ENCODE measurements at places on chromosomes 6 and 20.

- peak; percentile 95 for DNase-seq
Observed at GRCh38 chr20:3744806-3745685, 12.6 kb downstream of the HSPA12B start.

DNA sequence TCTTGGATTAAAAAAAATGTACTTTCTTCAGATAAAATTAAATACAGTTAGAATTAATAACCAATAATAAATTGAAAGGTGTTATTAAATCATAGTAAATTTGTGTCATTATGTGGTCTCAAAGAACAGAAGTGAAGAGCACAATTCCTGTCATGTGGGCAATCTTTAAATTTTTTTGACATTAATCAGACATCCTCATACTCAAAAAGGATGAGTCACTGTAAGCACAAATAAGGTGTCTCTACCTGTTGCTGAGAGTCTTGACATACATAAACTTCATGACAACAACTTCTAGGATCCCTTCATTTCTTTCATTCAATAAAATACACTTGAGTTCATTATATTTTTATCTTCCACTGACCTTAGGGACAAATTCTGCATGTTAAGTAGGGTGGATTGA is 76.1 kb downstream of the SLC22A3 start:
- no peak for DNase-seq

GRCh38 chr6:133428295-133428694 is 187.1 kb downstream of the EYA4 start:
- no peak for DNase-seq

DNA sequence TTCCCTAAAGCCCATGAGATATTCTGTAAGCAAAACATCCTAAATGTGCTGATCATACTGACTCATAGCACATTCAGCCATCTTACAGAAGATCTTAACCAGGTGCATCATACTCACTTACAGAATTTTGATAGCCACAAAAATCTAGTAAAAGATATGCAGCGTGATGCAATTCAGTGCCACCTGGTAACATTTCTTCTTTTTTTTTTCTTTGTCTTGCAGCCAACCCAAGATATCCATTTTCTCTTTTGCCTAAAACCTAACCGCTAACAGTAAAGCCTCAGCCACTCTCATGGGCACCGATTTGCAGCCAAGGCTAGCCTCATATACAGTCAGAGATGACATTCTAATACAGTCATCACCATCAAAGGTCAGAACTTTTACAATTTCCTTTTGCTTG is 293.3 kb downstream of the HACE1 start:
- DNase-seq, result no peak

GRCh38 chr20:19047040-19047950 is 165.1 kb upstream of the SLC24A3 start:
- no peak for DNase-seq

GRCh38 chr6:136344420-136344819 is 54.8 kb upstream of the BCLAF1 start:
- no peak for DNase-seq

- DNase-seq, result no peak
Observed at GRCh38 chr6:139037490-139037889, 8.9 kb downstream of the ABRACL start.

GRCh38 chr20:47356526-47357295 is at the start of gene ZMYND8:
Gene ZMYND8 (minus strand): TSS chr20:47356699. CDS start chr20:47356670, 29 bp downstream.
- peak; percentile 86 for DNase-seq

- no peak for DNase-seq
Observed at GRCh38 chr20:2701671-2702081, 9.1 kb downstream of the EBF4 start.

DNA sequence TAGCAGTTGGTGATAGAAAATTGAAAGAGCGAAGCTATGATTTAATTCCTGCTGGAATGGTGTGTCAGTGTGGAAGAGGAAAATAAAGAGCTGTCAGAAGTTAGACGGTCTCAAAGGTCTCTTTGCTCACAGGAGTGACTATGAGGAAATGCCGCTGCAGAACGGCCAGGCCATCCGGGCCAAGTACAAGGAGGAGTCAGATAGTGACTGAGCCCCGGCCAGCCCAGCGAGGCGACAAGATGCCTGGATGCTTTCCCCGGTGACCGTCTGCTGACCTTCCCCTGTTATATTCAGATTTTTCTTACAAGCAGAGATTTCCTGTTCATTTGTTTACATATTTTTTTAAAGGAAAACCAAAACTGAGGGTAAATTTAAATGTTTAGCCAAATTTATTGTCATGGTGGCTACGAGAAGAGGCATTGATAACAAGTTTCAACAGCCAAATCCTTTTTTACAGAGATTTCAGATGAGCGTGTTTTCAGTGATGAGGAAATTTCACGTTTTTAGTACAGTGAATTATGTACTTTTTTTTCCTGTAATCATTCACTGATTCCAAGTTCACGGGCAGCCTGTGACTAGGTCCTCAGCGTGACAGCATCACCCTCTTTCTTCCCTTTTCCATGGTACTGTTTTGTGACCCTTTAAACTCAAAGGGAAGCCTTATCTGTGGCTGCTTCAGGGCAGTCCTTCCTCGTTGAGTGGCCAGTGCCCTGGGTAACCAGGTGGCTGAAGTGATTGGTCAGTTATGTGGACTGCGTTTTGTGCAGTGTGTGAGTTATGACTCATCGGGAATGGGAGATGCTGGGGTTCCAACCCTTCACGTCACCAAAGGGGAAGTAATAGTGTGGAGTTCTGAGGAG is 12.6 kb downstream of the DYNLT1 start:
- DNase-seq, result no peak

GRCh38 chr20:47150403-47151152 is 205.9 kb downstream of the ZMYND8 start:
- peak; percentile 91 for DNase-seq

GRCh38 chr6:10505529-10505928 is 15.6 kb upstream of the GCNT2 start:
- DNase-seq, result no peak

DNA sequence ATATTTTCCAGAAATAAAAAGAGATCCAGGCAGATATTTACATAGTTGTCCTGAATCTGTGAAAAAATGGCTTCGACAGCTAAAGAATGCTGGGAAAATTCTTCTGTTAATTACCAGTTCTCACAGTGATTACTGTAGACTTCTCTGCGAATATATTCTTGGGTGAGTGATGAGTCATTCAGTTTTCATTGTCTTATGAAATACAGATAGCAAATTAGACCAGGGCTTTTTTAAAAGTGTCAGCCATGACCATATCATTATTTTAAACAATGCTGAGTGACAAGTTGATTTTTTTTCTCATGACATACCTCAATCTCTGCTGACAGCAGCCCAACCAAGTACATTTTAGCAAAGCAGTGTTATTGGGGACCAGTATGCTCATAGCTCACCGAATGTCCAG is 32.8 kb downstream of the TSPYL4 start:
- DNase-seq, result no peak

GRCh38 chr20:46900086-46900485 is 5.4 kb downstream of the EYA2 start:
- DNase-seq, result no peak

DNA sequence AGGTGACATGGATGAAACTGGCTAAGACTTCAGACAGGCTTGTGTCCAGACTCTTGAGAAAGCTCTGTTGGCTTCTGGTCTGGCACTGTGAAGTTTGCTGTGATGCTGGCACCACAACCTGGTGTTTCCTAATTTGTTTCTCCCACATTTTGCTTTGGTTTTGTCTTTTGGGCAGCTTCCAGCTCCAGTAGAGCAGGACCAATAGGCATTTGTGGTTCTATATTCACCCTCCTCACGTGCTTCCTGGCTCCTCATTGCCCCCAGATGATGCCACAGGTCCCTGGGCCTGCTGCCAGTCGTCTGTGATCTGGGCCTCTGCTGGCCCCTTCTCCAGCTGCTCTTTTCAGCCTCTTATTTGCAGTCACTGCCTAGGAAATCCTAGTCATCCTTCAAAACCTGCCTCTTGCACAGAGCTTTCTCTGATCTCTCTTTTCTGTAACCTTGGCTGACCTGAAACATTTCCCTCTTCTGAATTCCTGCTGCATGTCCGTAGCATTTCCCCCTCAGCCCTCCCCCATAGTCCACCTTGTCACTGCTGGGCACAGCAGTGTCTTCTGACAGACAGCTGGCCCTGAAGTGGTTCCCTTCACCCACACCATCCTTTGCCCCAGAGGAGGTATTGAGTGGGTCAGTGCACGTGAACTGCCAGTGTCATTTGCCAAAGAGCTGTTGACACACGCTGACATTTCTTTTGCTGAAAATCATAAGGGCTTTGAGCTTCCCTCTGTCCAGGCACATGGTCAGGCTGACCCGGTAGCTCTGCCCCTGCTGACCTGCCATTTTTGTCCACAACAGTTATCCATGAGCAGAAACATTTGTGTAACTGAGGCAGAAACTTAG is 63.0 kb downstream of the PTPN1 start:
- no peak for DNase-seq

DNA sequence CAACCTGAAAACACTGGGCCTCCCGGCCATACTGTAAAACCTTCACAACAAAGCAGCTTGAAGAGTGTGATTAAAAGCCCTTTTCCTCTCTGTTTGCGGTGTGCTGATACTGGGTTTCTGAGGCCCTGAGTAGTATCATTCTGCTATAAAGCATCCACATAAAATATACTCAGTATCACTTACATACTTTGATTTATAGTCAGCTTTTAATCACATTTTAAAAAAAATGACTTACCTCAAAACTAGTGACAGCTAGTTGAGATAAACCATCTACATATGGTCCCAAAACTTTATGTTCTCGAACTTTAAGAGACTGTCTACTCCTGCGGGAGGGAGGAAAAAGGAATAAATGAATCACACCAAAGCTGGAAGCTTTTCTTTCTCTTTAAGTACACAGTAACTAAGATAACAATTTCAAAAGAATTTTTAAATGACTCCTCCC is 135.7 kb downstream of the KIF13A start:
- no peak for DNase-seq

DNA sequence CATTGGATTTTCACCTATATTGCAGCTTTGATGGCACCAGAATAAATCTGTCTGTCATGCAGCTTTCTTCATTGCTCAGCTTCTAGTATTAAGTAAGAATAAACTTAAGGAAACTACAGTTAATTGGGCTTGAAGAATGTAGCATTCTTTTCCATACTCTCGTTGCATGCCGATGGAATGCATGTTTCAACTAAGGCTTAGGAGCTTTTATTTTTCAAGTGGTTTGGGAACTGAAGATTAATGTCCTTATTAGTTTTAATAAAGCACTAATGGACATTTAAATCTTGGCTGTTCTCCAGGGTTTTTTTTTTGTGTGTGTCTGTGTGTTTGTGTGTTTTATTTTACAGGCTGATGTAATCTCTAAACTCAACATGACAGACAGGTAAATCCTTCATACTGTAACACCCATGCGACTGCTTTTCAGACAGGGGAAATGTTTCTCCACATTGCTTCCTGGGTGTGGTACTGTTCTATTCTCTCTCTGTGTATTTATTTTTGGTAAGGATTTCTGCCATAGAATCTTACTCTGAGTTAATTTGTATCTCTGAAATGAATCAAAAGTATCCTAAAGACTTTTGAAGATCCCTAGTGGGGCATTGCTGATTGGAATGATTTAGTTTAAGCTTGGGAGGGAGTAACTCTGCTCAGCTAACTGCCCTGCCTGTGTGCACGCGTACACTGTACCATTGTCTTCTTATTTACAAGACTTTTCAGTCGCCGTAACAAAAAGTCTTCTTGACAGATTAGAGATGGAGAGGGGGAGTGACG is 38.0 kb downstream of the SLC9A8 start:
- DNase-seq, result no peak

- DNase-seq, result no peak
Observed at GRCh38 chr6:54861905-54862616, 15.5 kb downstream of the FAM83B start.

- no peak for DNase-seq
Observed at GRCh38 chr6:25065666-25066065, 129.9 kb upstream of the RIPOR2 start.

DNA sequence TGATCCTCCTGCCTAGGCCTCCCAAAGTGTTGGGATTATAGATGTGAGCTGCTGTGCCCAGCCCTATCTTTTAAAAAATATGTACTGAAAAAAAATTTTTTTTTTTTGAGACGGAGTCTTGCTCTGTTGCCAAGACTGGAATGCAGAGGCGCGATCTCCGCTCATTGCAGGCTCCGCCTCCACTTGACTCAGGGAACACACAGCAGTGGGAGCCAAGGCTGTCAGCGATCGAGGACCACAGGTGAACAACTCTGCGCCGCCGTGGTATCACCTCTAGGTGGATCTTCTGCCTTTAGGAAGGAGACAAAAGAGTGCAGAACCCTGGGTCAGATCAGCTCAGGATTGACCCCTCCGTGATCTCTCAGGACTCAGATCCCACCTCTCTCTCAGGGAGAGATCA is 13.7 kb downstream of the RAET1E start:
- peak; percentile 29 for DNase-seq

- DNase-seq, result no peak
Observed at GRCh38 chr20:52787216-52787615, 184.9 kb upstream of the TSHZ2 start.

- DNase-seq, result no peak
Observed at GRCh38 chr6:130890521-130890971, 63.3 kb downstream of the SMLR1 start.

DNA sequence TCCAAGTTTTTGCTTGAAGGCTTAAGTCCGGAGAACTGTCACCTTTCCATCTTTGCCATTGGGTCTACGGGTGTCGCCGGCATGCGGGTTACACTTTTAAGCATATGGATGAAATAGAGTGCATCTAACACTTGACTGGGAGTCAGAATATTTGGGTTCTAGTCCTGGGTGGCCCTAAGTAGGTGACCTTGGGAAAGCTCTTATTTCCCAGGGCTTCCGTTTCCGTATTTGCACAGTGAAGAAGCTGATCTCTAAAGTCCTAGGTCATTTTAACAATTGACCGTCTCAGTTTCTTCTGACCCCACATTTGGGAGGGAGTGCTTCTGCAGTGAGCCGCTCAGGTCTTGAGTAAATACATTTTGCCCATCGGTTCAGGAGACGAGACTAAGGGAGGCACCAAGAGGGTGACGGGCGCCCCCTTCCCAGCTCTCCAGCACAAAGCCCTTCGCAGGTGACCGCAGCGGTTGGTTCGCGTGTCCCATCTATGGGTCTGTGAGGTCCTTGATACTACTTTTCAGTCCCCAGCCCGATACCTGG is 651 bp upstream of the BLTP3A start:
- peak; percentile 62 for DNase-seq

- DNase-seq, result peak; percentile 77
Observed at GRCh38 chr6:132300323-132300949, 100.8 kb downstream of the MOXD1 start.

- DNase-seq, result no peak
Observed at GRCh38 chr6:44021589-44022295, 105.5 kb downstream of the MRPL14 start.

- peak; percentile 31 for DNase-seq
Observed at GRCh38 chr6:160679402-160679769, 15.3 kb upstream of the LPA start.

GRCh38 chr20:44693627-44694026 is 21.5 kb upstream of the CCN5 start:
- DNase-seq, result no peak

DNA sequence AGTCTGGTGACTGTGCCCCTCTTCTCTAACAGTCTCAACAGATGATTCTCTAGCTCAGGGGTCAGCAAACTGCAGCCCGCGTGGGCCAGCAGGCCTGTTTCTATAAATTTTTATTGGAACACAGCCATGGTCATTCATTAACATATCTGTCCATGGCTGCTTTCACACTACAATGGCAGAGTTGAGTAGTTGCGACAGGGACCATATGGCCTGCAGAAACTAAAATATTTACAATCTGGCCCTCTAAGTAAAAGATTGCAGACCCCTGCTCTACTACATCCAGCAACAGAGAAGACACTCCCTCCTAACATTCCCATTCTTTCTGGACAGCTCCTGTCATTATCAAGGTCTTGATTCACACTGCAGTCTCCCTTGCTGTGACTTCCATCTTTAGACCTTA is 45.2 kb downstream of the PLAGL2 start:
- no peak for DNase-seq

GRCh38 chr20:57315083-57315975 is 14.3 kb upstream of the SPO11 start:
- no peak for DNase-seq

GRCh38 chr6:142561511-142562265 is 259.9 kb downstream of the ADGRG6 start:
- DNase-seq, result no peak

All from neural progenitor cell (in vitro differentiated cells).